Activated effector memory CD4-positive, alpha-beta T cell treated with anti-CD3 and anti-CD28 coated beads, Interleukin-2, amount 50 U/mL, for 16 hours (primary cell): ENCODE measurements at places on chromosomes 13 and 19.
A peak's percentile ranks its signal among the peaks of the same experiment; 100 is the strongest.

DNA sequence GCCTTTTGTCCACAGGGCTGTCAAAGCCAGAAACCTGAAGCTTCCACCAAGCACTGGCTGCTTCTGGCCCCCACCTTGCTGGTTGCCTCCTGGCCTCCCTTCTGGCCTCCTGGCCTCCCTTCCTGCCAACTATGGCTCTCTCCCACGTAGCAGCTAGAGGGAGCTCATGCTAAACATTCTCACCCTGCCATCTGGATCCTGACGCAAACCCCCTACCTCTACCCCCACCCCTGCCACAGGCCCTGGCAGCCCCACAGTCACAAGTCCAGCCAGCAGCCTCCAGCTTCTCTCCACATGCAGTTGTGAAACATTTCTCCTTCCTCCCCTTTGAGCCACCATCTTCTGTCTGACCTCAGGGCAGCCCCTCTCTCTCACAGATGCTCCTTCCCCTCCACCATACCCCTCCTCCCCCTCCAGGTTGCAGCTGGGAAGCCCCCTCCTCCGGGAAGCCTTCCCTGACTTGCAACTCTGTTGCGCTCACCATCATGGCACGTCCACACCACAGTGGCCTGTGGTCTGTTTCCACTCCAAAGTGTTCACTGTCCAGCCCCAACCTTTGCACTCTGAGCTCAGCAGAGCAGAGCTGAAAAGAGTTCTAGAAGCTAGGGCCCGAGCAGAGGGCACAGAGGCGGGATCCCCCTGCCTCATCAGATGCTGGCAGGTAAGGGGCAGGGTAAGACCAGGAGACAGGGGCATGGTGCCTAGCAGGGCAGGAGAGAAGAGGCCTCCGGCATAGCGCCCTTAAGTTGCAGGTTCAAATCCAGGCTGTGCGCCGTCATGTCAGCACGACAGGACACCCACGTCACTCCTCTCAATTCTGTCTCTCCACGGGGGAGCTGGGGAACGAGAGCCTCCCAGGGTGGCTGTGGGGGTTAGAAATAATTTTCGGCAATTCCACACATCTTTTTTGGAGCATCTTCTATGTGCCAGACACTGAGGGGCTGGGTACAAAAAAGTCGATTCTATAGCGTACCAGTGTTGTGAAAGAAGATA is 7.3 kb downstream of the ADGRL1 start:
- DNase-seq, result no peak

DNA sequence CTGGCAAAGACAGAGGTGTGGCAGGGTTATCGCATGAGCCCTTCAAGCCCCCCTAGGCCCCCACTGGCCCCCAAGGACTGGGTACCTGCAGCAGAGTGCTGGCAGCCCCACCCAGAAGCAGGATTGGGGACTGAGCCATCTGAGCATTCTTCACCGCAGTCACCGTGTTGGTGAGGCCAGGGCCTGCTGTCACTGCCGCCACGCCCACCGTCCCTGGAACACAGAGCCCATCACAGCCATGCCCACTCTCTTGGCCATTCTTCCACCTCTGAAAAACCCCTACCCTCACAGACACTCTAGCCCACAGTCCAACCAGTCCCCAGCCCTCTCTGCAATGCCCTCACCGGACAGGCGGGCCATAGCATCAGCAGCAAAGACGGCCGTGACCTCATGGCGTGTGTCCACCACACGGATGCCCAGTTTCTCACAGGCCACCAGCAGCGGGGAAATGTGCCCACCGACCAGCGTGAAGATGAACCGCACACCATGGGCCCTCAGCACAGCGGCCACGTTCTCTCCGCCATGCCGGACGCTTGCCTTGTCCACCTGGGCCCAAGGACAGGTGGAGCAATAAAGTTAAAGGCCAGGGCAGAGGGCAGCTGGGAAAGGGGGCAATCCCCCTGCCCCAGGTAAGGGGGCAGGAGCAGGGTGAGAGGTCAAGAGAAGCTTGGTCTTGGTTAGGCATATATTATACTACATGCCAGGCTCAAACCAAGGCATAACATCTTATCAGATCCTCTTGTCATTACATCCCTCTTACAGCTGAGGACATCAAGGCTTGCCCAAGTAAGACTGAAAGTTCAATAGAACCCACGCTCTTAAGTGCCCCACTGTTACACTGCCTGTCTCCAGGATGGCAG is 16.1 kb downstream of the SYDE1 start:
- DNase-seq, result peak; percentile 48

DNA sequence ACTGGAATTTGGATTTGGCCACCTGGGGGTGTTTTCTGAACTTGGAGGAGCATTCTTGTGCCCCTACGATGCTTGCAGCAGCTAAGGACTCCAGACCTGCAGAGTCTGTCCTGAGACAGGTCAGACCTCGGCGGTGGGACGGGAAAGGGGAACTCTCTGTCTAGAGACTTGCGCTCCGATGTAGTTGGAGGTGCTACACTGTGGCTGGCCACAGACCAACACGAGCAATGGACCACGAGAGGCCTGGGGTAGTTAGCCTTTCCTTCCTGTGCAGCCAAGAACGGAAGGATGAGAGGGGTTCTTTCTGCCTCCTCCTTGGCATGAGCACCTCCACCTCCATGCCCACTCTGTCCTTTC is 5.9 kb upstream of the GRAMD1A start:
- DNase-seq, result no peak

GRCh38 chr13:32035716-32036115 is 4.1 kb downstream of the FRY start:
- no peak for DNase-seq

DNA sequence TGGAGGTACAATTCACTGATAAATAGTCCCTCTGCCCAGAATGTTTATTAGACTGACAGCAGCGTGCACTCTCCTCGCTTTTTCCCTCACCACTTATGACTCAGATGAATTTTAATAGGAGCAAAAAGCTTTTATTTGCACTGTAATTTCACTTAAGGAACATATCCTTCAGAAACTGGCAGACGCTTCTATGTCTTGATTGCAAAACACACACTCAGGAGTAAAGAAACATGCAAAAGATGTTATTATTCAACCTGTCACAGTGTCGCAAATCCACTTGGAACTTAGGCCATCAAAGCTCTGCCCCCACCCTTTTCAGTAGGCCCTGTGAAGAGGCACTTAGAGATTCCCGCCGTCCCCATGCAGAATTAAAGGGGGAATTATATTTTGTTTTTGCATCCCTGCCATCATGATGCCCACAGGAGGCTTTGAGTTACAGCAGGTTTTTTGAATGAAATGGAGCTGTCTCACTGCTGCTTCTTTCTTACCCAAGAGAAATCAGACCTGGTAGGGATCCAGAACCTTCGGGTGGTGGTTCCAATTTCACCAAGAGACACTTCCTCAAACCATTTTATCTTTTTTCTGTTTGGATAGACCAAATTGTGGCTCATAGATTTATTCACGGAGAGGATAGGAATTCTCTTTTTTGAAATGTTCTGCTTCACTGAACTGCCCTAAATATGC is 74.5 kb downstream of the GGACT start:
- no peak for DNase-seq

DNA sequence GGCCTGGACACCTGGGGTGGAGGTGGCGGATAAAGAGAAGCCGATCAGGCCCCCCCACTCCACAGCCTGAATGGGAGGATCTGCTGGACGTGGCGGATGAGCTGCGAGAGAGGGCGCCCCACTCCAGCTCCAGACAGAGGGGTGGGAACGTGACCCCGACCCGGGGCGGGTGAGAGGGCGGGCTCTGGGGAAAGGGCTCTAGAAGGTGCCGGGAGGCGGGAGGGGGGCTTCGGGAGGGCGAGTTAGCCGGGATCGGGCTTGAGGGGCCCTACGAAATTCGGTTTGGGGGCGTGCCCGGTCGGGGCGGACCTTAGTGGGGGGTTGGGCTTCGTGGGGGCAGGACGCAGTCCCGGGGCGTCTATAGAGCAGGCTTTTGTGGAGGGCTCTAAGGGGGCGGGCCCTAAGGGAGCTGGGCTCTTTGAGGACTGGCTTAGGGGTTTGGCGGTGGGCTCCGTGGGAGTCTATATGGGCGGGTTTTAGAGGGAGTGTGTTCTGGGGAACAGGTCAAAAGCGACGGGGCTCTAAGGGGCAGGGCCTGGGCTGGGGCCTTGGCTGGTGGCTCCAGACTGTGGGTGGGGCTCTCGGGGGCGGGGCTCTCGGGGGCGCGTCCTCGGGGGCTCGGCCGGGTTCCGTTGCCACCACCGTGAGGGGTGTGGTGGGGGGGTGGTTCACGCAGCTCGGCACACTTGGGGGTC is 4.1 kb upstream of the NANOS3 start:
- DNase-seq, result peak; percentile 72

GRCh38 chr19:56253737-56254136 is 18.8 kb upstream of the EDDM13 start:
- DNase-seq, result no peak

DNA sequence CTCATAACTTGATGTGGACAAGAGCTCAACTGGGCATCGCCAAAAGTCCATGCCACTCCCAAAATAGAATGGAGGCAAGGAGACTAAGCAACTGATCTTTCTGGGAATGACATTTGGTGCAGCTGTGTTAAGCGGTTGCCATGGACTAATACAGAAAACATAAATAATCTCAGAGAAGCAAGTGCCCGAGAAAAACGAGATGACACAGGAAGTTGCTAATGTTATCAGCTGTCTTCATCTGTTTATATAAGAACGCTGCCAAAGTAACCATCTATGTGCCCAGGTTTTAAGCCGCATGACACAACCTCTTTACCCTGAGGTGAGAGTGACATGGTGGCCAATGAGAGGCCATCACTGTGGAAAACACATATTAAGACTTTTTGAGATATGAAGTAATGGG is 54.9 kb upstream of the SACS start:
- DNase-seq, result no peak

GRCh38 chr13:44868397-44868796 is 120.9 kb downstream of the NUFIP1 start:
- no peak for DNase-seq

DNA sequence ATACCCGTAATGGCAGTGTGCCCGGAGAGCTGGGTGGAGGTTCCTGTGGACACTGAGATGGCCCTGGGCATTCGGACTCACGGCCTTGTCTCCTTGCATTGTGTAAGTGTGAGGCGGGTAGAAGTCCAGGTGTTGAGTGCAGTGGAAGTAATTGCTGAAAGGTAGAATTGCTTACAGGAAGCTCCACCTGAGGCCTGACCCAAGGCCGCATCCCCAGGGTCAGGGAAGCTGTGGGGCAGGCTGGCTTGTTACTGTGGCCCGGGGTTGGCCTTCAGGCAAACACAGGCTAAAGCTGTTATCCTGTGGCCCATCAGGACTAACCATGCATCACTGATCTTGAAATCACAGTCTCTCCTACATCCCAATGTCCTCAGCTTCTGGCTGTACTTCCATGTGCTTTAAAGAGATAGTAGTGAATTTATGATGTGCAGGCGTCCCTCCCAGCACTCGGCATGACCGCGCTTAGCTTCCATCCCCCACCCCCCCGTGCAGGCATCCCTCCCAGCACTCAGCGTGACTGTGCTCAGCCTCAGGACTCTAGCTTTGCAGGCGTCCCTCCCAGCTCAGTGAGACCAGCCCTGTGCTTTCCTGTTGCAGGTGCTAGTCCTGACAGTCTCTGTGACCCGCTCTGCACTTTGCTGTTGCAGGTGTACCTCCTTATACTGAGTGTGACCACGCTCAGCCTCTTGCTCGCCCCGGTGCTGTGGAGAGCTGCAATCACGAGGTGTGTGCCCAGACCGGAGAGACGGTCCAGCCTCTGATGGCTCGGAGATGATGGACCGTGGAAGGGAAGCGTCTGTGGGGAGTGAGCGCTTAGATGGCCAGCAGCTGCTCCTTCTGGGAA is 35.6 kb upstream of the TFDP1 start:
- no peak for DNase-seq

DNA sequence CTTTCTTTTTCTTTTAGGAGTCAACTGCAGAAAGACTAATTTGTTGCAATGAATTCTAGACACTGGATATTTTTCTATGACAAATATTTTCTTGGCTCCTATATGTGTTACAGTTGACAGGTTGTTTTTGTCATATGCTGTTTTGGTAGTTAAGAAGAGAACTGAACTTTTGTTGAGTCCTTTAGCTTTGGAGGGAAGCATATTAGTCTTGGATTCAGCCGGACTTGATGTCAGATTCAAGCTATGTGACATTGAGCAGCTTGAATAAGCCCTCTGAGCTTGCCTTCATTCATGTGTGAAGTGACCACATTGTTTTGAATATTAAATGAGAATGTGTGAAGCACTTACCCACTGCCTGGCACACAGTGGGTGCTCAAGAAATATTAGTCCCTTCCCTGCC is 181.9 kb upstream of the RNF113B start:
- no peak for DNase-seq

DNA sequence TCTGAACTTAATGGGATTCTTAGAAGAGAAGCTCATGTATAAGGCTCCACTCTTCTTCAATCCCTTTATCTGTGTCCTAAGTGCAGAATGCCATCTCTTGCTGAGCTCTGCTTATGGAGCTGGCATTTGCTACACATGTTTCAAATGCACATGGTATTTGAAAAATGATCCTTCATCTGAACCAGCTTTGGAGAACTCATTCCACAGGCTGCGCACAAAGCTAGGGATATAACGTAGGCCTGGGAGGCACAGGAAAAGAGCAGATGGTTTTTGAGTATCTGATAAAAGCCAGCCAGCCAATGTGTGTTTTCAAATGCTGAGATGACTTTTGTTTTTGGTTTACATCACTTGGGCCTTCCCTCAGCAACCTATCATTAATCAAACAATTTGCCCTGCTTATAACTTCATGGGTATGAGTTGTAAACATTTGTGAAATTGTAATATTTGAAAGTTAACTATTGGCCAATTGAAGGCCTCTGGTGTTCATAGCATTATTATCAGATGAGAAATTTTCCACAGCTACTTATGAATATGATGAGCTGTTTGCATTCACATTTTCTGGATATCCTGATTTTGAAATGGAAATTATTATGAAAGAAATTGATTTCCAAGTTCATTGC is 729.0 kb downstream of the FGF9 start:
- DNase-seq, result no peak

DNA sequence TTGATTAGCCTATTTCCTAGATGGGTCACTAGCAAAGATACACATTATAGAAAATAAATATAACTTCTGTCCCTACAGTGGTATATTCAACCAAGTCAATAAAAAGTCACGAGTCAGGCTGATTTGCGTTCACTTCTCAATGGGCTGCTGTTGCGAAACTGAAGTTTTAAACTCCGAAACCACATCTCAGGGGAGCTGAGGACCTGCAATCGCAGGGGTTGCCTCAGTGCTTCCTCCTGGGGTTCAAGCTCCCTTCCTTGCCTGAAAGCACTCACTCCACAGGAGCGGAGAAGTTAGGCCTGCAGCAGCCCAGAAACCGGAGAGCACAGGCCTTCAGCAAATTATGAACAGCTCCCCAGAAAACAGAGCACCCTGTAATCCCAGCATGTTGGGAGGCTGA is 39.6 kb downstream of the RAB20 start:
- DNase-seq, result no peak

GRCh38 chr19:17834350-17835181 is 13.2 kb downstream of the JAK3 start:
- no peak for DNase-seq

GRCh38 chr13:24663586-24663985 is 16.6 kb upstream of the ATP12A start:
- no peak for DNase-seq

GRCh38 chr13:29104461-29104860 is 284.3 kb downstream of the MTUS2 start:
- no peak for DNase-seq

DNA sequence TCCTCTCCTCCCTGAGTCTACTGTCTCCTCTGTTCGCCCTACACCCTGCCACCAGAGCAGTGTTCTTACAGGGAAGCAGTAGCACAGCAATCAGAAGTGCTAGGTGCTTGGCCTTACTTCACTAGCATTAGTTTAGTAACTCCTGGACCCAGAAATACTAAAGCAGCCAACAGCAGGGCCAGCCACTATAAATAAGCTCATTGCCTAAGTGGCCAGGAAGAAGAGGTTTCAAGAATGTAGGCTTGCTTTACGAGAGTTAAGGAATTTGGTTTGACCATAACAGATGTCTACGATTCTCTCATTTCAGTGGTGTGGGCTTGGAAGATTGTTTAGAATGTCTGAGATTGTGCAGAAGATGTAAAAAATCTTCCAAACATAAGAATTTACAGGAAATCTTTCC is 103.3 kb downstream of the ZAR1L start:
- DNase-seq, result no peak
